Lower lobe of right lung (tissue), 2 donors: ENCODE measurements at places on chromosomes 5 and 9. TPM values are rescaled to one million over a fixed set of nuclear protein-coding genes. Genes with fewer than 3 reads are reported as not detected.

GRCh38 chr5:135466178-135467050 is 14.3 kb upstream of the TIFAB start:
- peak overlapping the region; percentile 17 for H3K4me3 ChIP-seq
- peak; percentile 83 for DNase-seq
- no peak overlapping the region for H3K27ac ChIP-seq
- peaks cover 5% of the 10 kb centered on the region for H3K4me1 ChIP-seq
- no peaks in the 10 kb centered on the region for H3K36me3 ChIP-seq
- H3K27me3 ChIP-seq: peaks cover 47% of the 10 kb centered on the region

Gene PCDHB15
- total RNA-seq: 2.8 TPM

DNA sequence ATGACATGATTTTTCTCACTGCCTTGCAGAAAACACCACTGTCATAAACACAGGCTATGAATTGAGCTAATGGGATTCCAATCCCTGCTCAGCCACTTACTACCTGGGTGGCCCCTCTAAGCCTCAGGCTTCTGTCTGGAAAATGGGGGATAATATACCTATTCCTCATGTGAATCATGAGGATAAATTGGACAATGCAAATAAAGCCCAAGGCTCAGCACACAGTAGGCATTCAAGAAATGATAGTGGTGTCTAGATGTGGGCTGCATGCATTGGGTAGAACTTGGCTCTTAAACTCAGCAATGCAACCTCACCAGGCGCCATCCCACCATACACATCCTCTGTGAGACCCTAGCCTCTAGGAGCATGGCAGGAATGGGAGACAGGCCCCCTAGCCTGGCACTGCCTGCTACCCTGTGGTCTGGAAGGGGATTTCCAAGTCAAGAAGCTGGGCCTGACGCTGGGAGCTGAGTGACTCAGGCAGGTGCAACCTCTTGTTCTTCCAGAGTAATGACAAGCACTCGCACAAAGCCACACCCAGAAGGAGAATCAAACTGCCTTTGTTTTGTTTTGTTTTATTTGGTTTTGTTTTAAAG is 2.3 kb upstream of the TNIP1 start:
- peak overlapping the region; percentile 98 for H3K27ac ChIP-seq
- peak; percentile 66 for DNase-seq
- H3K4me1 ChIP-seq: peaks cover 80% of the 10 kb centered on the region
- H3K36me3 ChIP-seq: peaks cover 11% of the 10 kb centered on the region
- H3K27me3 ChIP-seq: no peaks in the 10 kb centered on the region
- H3K4me3 ChIP-seq: no peak overlapping the region

- H3K27ac ChIP-seq: no peak overlapping the region
- no peaks in the 10 kb centered on the region for H3K4me1 ChIP-seq
- no peak for DNase-seq
- no peak overlapping the region for H3K4me3 ChIP-seq
- no peaks in the 10 kb centered on the region for H3K36me3 ChIP-seq
- no peaks in the 10 kb centered on the region for H3K27me3 ChIP-seq
These were observed 118.7 kb upstream of the PUM3 start for GRCh38 chr9:2962471-2963172.

Gene NXNL2
- total RNA-seq: 0.71 TPM

Gene GPRIN1
- 1.4 TPM for total RNA-seq

Gene SLC36A3
- not detected for total RNA-seq

Gene C9
- total RNA-seq: 0.27 TPM

Gene ACER2
- total RNA-seq: 5.9 TPM

DNA sequence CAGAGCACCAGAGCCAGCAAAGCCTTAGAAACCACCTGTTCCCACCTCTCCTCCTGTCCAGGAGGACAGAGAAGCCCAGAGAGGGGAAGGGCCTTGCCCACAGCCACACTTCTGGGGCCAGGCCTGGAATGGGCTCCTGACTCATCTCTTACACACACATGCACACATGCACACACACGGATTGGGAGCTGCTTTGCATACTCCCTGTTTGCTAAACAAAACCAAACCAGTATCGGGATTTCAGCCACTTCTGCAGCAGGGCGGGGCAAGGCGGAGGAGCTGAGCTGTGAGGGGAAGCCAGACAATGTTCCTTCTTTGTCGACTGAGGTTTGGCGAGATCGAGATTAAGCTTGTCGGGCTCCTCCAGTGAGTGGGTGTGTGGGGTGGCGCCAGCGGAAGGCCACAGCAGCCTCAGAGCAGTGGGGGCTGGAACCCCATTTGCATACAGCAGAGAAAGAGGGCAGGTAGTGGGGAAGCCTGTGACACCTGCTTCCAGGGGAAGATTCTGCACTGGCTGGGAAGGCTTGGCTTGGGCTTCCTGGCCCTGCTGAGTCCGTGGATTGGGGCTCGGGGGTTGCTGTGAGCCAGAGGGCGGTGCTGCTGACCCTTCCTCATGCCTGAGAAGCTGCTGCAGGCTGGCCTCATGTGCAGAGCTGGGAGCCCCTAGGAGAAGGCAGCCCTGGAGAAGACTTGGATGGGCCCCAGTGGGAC is 16.1 kb downstream of the GFI1B start:
- H3K27me3 ChIP-seq: peaks cover 62% of the 10 kb centered on the region
- no peak overlapping the region for H3K4me3 ChIP-seq
- H3K4me1 ChIP-seq: no peaks in the 10 kb centered on the region
- no peaks in the 10 kb centered on the region for H3K36me3 ChIP-seq
- peak; percentile 53 for DNase-seq

Gene C5orf52
- total RNA-seq: not detected

DNA sequence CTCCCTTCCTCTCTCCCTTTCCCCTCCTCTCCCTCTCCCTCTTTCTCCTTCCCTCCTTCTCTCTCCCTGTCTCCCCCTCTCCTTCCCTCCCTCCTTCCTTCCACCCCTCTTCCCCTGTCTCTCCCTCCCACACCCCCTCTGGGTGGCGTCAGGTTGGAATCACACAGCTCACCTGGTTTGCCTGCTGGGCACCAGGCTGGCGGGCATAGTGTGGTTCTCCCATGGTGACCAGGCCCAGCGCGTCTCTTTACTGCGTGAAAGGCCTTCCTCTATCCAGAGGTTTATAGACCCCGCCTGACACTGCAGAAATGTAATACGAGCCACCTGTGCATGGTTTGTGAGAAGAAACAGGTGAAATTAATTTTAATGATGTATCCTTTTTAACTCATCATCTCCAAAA is 76.2 kb downstream of the MRPL36 start:
- no peak overlapping the region for H3K4me3 ChIP-seq
- peaks cover 11% of the 10 kb centered on the region for H3K27me3 ChIP-seq
- H3K27ac ChIP-seq: no peak overlapping the region
- no peak for DNase-seq
- H3K4me1 ChIP-seq: no peaks in the 10 kb centered on the region
- no peaks in the 10 kb centered on the region for H3K36me3 ChIP-seq

DNA sequence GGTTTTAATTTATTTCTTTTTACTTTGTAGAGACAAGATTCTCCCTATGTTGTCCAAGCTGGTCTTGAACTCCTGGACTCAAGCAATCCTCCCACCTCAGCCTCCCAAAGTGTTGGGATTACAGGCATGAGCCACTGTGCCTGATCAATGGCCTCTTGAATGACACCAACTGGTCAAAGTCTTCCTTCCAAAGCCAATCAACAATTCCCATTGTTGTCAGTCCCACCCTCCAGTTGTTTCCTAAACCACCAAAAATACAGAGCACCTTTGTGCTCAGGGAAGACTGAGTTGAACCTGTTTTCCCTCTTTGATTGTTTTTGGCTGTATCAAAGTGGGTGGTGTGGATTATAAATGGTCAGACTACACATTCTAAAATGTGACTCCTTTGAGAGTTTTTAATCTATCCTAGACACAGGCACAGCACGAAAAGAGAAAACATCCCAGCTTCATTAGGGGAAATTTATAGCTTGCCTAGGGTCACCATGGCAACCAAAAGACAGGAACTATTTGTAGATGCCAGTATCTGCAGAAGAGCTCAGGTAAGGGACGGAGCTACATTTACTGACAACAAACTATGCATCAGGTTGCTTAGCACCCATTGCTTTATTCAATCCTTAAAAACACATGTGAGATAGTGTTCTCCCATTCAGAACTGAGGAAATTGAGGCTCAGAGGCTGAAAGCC is 27.6 kb upstream of the ATP6V1G1 start:
- no peaks in the 10 kb centered on the region for H3K4me1 ChIP-seq
- no peaks in the 10 kb centered on the region for H3K27me3 ChIP-seq
- no peak overlapping the region for H3K27ac ChIP-seq
- H3K4me3 ChIP-seq: no peak overlapping the region

GRCh38 chr9:123550797-123551196 is 194.8 kb downstream of the CRB2 start:
- H3K4me1 ChIP-seq: no peaks in the 10 kb centered on the region
- H3K27me3 ChIP-seq: no peaks in the 10 kb centered on the region
- H3K27ac ChIP-seq: no peak overlapping the region
- no peak overlapping the region for H3K4me3 ChIP-seq

Gene SLC45A2
- not detected for total RNA-seq

GRCh38 chr5:168914491-168914890 is 335.3 kb upstream of the PANK3 start:
- H3K4me1 ChIP-seq: no peaks in the 10 kb centered on the region
- H3K27ac ChIP-seq: no peak overlapping the region
- H3K36me3 ChIP-seq: no peaks in the 10 kb centered on the region

DNA sequence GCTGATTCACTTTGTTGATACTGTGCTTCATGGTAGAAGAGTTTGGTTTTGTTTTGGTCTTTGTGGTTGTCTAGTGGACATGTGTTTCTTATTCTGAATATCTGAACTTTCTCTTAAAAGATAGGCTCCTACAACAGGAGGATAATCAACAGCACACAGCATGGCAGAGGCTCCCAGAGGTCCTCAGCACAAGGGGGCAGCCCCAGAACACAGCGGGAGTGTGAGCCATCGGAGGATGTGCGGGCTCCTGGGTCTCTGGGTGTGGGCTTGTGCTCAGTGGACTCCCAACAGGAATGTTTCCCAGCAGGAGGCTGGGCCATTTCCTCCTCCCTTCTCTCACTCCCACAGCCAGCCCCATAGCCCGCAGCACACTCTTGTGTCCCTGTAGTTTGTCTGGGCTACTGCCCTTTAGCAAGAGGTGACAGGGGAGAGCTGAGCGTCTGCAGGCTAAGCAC is 164.3 kb upstream of the OTULINL start:
- H3K27ac ChIP-seq: no peak overlapping the region
- no peaks in the 10 kb centered on the region for H3K4me1 ChIP-seq
- no peaks in the 10 kb centered on the region for H3K27me3 ChIP-seq
- no peak for DNase-seq
- peaks cover 94% of the 10 kb centered on the region for H3K36me3 ChIP-seq

- no peaks in the 10 kb centered on the region for H3K27me3 ChIP-seq
- H3K4me1 ChIP-seq: no peaks in the 10 kb centered on the region
- no peak overlapping the region for H3K4me3 ChIP-seq
- H3K36me3 ChIP-seq: peaks cover 100% of the 10 kb centered on the region
- no peak overlapping the region for H3K27ac ChIP-seq
These were observed 26.5 kb downstream of the DDX46 start for GRCh38 chr5:134784946-134785620.

DNA sequence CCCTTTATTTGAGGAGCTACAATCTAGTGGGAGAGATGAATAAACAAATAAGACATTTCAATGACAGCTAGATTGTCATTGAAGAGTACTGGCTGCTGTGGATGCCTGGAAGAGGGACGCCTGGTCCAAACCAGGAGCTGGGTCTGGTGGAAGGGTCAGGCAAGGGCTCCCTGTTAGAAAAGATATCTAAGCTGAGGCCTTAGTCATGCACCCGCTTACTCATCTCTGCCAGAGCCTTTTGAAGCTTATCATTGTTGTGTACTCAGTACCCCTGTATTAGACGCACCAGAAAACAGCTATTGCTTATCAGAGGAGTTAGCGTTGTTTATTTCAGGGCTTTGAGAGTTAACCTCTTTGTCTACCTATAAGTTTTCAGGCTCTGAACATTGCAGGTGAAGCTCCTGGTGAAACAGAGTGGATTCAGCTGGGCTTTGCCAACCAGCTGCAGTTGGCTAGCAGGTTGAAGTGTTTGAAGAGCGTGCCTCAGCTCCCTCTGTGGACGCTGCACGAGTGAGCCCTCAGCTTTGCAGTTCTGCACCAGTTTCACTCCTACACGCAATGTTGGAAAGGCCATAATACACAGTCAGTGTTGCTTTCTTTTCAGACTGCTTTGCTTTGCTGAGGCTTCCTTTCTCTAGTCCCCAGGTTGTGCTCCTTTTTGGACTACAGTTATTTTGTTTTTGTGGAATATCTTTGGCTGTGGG is 5.6 kb upstream of the GPR151 start:
- no peaks in the 10 kb centered on the region for H3K27me3 ChIP-seq
- no peak for DNase-seq
- H3K4me1 ChIP-seq: no peaks in the 10 kb centered on the region
- no peaks in the 10 kb centered on the region for H3K36me3 ChIP-seq

GRCh38 chr5:132181011-132181629 is 46.5 kb downstream of the P4HA2 start:
- H3K27me3 ChIP-seq: no peaks in the 10 kb centered on the region
- no peaks in the 10 kb centered on the region for H3K36me3 ChIP-seq
- no peak overlapping the region for H3K27ac ChIP-seq
- H3K4me1 ChIP-seq: no peaks in the 10 kb centered on the region
- H3K4me3 ChIP-seq: no peak overlapping the region

Gene CARD19
- total RNA-seq: 25.6 TPM

GRCh38 chr5:172150514-172151425 is 37.3 kb downstream of the STK10 start:
- peak overlapping the region; percentile 56 for H3K27ac ChIP-seq
- peak; percentile 88 for DNase-seq
- no peaks in the 10 kb centered on the region for H3K27me3 ChIP-seq
- peaks cover 24% of the 10 kb centered on the region for H3K36me3 ChIP-seq

DNA sequence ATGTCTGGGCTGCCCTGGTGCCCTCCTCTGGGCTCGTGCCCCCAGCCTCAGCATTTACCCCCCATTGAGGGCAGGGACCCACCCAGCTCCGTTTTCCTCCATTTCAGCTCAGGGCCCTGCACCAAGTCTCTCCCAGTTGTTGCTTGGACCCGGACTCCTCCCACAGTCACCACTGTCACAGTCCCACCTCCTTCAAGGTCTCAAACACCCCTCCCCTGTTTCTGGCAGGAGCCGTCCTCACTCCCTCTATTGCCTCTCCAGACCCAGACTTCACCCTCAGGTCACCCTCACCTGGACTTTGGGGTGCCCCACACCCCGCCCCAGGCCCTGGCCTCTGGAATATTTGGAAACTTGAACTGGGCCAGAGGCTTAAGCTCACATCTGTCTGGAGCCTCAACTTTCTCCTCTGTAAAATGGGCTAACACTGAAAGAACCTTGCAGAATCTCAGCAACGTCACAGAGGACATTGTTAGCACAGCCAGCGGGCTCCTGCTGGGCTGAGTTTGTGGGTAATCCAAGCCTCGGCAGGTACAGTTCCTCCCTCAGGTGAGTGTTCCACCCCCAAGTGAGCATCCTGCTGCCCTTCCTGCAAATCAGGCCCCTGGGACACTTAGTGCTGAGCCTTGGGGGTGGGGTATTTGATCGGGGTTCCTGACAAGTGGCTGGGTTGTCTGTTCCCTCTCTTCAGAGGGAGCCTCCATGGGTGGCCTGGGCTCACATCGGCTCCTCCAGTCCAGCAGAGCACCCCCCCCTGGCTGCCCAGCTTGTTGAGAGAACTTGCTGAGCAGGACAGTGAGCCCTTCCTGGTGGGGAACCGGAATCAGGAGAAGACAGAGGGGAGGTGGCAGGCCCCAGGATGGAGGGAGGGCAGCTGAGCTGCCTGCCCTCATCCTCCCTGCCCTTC is 130.1 kb downstream of the C9orf50 start:
- H3K4me3 ChIP-seq: peak overlapping the region; percentile 69
- peak overlapping the region; percentile 99 for H3K27ac ChIP-seq
- peaks cover 78% of the 10 kb centered on the region for H3K4me1 ChIP-seq
- H3K36me3 ChIP-seq: peaks cover 16% of the 10 kb centered on the region
- H3K27me3 ChIP-seq: no peaks in the 10 kb centered on the region
- no peak for DNase-seq

Gene MCIDAS
- 0.56 TPM for total RNA-seq
